Natural killer cell treated with Interleukin-12 subunit alpha and Interleukin-12 subunit beta and Interleukin-15 and Interleukin-18, amount 100 ng/mL, for 72 hours (primary cell): ENCODE measurements at places on chromosomes 12 and 14. TPM values are rescaled to one million over a fixed set of nuclear protein-coding genes. Genes with fewer than 3 reads are reported as not detected.

Gene CIDEB
- 20.2 TPM for total RNA-seq

Gene TMEM132C
- 0.14 TPM for total RNA-seq

Gene ETNK1
- 96.3 TPM for total RNA-seq

Gene TOMM20L
- total RNA-seq = not detected

Gene RD3L
- not detected for total RNA-seq

Gene SLC24A4
- total RNA-seq = 0.17 TPM

Gene CBLN3
- total RNA-seq = 10.9 TPM
